ENCODE measurements at places on chromosomes 5 and 9.

DNA sequence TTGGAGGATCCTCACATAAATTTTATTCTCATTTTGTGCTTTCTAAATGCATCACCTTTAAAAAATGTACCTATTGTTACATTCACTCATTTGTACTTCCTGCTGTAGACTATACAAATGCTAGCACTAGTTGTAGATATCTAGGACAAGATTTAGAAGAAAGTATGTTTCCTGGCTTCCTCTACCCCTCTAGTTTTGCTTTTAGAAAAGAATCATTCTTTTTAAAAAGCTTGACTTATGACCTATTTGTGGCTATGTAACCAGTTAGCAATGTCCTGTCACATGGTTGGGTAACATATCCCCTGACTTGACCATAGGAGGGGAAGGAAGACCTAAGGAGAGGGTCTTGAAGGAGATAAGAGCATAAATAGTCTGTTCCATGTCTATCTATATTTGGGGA, 13.3 kb downstream of the CAMK4 start:
- no peak for DNase-seq

- DNase-seq, result peak; percentile 37
These were observed 950 bp downstream of the RGMB start for GRCh38 chr5:98774192-98775033.

DNA sequence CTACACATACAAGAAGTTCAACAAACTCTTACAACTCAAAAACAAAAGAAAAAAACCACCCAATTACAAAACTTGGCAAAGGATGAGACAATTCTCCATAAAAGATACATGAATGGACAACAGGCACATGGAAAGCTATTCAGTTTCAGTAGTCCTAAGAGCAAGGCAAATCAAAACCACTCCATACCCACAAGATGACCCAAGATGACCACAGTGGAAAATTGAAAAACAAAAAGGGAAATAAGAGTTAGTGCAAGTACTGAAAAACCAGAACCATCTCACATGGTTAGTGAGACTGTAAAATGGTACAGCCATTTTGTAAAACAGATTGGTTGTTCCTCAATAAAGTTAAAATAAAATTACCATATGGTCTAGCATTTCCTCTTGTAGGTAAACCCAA, 287.1 kb upstream of the CDH9 start:
- no peak for DNase-seq

- no peak for DNase-seq
These were observed 153.2 kb upstream of the MEF2C start for GRCh38 chr5:89036166-89036565.

- DNase-seq, result no peak
These were observed 26.8 kb downstream of the ZNF346 start for GRCh38 chr5:177049285-177049684.

DNA sequence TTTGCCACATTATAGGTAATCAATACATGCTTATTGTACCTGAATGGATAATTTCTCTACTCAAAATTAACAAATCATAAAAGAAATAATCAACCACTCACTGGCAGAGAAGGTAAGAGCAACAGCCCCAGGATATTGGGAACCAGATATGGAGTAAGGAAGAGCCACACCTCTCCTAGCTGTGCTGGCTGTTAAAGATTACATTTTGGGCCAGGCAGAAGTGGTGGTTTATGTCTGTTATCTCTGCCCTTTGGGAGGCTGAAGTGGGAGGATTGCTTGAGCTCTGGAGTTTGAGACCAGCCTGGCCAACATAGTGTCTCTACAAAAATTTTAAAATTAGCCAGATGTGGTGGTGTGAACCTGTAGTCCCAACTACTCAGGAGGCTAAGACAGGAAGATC, 56.4 kb downstream of the BHMT start:
- no peak for DNase-seq

- DNase-seq, result no peak
These were observed 62.6 kb downstream of the PPARGC1B start for GRCh38 chr5:149792540-149793255.

- DNase-seq, result no peak
These were observed 182.9 kb downstream of the ARHGEF28 start for GRCh38 chr5:73808911-73809310.

GRCh38 chr5:129746876-129747275, 1.0 kb upstream of the MINAR2 start:
- DNase-seq, result no peak

GRCh38 chr5:16642867-16643266, 26.1 kb upstream of the RETREG1 start:
- DNase-seq, result no peak

DNA sequence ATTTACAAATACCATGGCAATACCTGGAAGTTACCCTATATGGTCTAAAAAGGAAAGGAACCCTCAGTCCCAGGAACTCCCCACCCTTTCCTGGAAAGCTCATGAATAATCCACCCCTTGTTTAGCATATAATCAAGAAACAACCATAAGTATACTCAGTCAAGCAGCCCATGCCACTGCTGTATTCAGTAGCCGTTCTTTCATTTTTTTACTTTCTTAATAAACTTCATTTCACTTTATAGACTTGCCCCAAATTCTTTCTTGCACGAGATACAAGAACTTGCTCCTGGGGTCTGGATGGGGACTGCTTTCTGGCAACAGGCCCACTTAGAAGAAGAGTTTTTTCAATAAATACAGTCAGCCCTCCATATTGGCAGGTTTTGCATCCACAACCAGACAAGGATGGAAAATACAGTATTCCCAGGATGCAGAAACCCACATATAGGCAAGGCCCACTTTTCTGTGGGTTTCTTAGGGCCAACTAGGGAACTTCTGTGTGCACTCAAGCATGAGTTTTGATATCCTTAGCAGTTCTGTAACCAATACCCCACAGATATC, 2.8 kb upstream of the TBCA start:
- no peak for DNase-seq

GRCh38 chr9:21758540-21758939, 43.9 kb upstream of the MTAP start:
- DNase-seq, result no peak

DNA sequence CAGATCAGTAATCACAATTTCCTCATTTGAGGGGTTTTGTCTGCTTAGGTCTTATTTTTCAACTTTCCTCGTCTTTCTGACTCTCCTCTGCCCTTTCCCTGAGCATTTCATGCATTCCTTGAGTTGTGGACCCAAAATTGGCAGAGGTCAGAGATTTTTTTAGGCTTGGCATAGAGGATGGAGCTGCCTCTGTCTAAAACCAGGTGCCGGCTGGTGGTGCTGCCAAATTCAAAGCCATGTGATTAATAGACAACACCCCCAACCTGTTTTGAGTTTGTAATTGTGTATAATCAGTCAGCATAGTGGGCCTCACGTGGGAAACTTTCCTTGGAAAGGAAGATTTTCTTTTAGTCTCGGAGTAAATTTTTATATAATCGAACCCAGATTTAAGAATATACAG, 39.6 kb downstream of the TJP2 start:
- DNase-seq, result no peak

DNA sequence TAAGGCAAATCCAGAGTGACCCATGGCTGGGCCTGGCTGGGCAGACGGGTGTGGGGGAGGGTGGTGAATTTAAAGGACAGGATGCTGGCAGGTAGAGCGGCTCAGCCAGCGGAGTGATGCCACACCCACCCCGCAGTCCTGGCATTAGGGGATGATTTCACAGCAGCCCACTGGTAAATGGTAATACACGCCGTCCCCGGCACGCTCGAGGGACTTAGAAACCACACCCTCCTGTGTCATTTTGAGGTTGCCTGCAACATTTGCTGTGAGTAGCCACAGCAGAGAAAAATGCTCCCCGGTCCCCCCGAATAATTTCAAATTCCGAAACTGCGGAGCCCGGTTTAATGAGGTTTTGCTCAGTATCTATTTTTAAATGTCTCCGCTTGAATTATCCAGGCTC, 71.3 kb upstream of the FCN2 start:
- no peak for DNase-seq

DNA sequence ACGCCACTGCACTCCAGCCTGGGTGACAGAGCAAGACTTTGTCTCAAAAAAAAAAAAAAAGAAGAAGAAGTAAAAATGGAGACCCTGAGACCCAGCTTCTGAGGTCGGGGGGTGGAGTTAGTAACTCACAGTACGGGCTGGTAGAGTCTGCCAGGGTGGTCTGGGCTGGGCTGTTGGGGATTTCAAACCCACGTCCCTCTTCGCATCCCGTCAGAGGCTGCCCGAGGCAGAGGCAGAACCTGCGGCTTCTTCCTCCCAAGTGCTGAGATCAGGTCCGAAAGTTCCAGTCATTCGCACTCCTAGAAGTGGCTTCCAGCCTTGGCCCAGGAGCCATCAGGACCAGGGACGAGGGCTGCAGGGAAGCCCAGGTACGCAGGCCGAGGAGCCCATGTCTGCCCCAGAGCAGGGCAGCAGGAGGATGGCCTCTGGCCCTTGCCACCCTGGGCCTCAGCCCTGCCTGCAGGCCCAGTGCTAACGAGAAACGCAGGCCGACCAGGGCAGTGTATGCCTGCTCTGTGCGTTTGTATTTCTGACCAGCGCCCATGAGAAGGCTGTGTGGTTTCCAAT, 9.9 kb upstream of the SLC2A6 start:
- no peak for DNase-seq

DNA sequence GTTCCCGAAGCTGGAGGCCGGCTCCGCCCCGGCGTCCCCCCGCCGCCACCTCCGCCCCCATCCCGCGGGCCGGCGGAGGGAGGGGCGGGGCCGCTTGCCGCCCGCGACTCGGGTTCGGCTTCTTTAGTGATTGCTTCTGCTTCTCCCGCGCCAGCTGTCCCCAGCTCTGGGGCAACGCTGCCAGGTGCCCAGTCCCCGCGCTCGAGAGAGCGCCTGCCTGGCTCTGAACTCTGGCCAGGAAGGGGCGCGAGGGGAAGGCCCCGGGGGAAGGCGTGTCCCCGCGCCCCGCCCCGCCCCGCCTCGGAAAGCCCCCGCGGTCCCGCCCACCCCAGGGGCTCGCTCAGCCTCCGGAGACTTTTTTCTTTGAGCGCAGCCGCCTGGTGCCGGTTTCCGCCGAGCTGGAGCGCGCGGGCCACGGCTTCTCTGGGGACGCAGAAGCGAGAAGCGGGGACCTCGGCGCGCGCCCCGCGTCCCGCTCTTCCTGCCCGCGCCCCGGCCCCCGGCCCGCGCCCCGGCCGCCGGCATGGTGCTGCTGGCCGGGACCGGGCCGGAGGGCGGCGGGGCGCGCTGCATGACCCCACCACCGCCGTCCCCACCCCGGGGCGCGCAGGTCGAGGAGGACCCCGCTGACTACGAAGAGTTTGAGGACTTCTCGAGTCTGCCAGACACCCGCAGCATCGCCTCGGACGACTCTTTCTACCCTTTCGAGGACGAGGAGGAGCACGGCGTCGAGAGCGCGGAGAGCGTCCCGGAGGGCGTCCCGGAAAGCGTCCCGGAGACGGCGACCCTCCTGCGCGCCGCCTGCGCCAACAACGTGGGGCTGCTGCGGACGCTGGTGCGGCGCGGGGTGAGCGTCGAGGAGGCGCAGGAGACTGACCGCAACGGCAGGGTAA, at the start of gene ANKRD33B:
TSS of gene ANKRD33B (plus strand) at position 126 of the 893 bp plus-strand sequence. CDS start at position 524, 398 bp downstream.
- peak; percentile 68 for DNase-seq

GRCh38 chr5:60404171-60404570, 295.8 kb downstream of the DEPDC1B start:
- no peak for DNase-seq

- DNase-seq, result no peak
These were observed 29.3 kb upstream of the PDE8B start for GRCh38 chr5:77181173-77181572.

DNA sequence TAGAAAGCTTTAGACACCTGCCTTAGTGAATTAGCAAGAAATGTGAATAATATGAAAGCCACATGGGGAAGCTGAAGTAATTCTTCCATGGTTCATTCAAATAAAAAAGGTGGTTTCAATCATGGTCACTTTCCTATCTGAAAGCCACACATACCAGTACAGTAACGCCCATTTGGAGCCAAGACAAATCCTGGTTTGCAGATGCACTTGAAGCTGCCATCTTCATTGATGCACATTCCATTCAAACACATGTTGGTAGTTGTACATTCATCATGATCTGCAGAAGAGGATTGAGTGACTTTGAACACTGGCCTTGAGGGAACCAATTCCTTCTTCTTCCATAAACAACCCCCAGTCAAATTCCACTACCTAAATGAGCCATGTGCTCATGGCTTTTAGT, 161.5 kb downstream of the FBN2 start:
- no peak for DNase-seq

GRCh38 chr5:5387777-5388176, 34.7 kb upstream of the ICE1 start:
- no peak for DNase-seq

DNA sequence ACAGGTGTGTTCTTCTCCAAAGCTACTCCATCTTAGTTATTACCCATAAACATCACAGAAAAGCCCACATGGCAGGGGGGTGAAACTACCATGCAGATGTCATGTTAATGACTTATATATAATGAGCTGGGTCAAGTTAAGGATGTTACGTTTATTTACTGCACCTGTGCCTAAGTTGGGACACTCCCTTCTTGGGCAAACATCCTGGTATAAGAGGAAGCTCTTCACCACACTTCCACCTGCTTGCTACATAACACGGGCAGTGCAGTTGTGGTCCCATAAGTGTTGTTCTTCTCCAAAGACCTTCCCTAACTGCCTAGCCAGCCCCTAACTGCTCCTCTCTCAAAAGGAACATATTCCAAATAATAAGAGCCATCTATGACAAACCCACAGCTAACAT, 9.3 kb upstream of the ZCCHC9 start:
- no peak for DNase-seq

- DNase-seq, result peak; percentile 57
These were observed 40.7 kb upstream of the CLPTM1L start for GRCh38 chr5:1385395-1386273.

All from activated CD8-positive, alpha-beta memory T cell treated with anti-CD3 and anti-CD28 coated beads for 48 hours (primary cell).